ENCODE measurements at places on chromosomes 1 and 21.

DNA sequence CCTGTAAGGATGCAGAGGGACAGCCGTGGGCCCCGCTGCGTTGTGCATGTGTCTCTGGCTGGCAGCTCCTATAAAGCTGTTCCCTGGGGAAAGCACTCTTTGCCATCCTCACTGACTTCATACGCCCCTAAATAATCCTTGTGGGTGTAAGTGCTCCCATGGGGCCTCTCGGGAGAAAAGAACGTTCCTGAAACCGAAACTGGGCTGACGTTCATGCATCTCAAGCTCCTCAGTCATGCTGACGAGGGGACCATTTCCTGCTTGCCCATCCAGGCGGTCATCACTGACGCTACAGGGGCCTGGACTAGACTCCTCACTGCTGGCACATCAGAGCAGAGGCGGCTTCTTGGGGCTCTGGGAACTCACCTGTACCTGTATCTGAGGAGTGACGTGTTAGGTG, 73.1 kb upstream of the USP24 start:
- DNase-seq: no peak

DNA sequence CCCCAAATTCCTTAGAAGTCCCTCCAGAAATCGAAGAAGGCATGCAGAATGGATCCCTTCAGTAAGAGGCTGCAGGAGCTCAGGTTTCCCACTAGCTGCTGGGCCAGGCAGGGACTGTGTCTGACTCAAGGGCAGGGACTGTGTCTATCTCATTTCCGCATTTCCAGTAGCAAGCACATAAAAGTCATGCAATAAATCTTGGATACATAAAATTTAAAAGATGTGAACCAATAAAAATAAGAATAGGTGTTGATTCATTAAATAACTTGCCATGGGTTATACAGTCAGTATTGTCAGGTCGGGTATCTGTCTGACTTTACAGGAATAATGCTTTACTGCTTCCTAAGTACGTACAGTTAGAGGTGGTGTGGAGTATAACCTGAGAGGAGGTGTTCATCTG, 15.2 kb downstream of the PM20D1 start:
- no peak for DNase-seq

DNA sequence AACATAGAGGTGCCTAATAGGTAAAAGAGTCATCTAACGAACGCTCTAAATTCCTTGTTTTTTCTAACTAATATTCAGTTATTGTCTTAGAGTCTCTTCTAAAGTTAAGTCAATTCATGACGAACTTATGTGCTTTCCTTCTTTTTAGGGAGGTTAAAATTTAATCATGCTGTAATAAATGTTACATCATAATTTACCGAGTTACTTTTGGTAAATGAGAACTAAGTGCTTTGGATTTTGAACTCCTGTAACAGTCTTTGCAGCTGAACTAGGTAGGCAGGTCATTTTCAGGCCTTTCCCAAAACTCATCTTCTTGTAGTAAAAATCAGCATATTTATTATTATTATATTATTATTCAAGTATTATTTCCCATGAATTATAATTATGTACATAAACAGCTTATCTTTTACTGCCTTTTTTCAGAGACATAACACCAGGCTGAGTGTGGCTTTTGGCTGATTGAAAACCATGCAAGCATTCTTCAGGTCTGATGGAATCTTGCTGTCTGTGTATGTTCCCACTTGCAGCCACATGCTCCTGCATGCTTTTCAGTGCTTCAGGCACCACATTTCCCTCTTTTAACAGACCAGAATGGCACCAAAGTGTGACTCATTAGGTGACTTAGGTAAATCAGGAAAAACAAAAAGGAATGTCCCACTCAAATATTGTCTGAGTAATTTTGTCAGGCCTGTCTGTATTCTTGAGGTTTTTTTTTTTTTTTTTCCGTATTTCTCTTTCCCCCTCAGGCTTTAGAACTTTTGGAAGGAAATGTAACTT, 81.0 kb upstream of the CD55 start:
- DNase-seq: no peak

GRCh38 chr21:46088189-46088588, 9.7 kb upstream of the COL6A2 start:
- no peak for DNase-seq

- no peak for DNase-seq
These were observed 55.2 kb downstream of the NGF start for GRCh38 chr1:115282807-115283208.
